ENCODE measurements at places on chromosomes 6 and 20.
A peak's percentile ranks its signal among the peaks of the same experiment; 100 is the strongest.

- DNase-seq, result no peak
These were observed 121.1 kb downstream of the PLEKHG1 start for GRCh38 chr6:150720774-150721233.

- DNase-seq, result no peak
These were observed 224.5 kb downstream of the FOXC1 start for GRCh38 chr6:1834207-1834606.

- no peak for DNase-seq
These were observed 18.7 kb downstream of the IL20RA start for GRCh38 chr6:137025786-137026730.

DNA sequence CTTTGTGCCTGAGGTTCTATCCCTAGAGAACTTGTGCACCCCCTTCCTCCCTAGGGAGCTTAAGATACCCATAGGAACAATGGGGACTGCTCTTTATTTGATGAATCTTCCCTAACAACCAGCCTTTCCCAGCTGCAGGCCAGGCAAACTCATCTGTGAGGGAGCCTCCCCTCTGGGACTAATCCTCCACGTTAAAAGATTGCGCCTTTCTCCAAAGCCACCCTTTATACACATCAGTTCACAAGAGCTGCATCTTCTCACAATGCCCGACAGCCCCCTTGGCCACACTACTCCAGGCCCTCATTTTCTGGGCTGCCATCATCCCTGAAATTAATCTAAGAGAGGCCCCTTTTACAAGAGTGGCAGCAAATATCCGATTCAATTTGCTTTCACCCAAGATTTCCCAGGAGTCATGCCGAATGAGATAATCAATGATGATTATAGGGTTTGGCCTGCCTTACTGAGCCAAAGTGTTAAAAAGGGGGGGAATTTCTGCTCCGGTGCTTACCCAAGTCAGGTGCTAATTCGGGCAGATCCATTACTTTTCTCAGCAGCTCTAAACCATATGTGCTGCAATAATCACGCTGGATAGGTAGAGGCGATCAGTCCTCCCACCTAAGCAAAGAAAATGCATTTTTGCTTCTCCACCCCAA lies 336.5 kb downstream of the KIF16B start:
- DNase-seq, result no peak

- no peak for DNase-seq
These were observed 6.3 kb downstream of the RIMS1 start for GRCh38 chr6:71892641-71893040.

- DNase-seq, result no peak
These were observed 162.7 kb downstream of the GRM4 start for GRCh38 chr6:33983109-33983716.

GRCh38 chr20:24361541-24361940 lies 107.9 kb upstream of the SYNDIG1 start:
- no peak for DNase-seq

- no peak for DNase-seq
These were observed 144.4 kb downstream of the ZDHHC14 start for GRCh38 chr6:157525292-157525889.

GRCh38 chr6:34132486-34133185 lies 13.3 kb downstream of the GRM4 start:
- DNase-seq, result peak; percentile 19

DNA sequence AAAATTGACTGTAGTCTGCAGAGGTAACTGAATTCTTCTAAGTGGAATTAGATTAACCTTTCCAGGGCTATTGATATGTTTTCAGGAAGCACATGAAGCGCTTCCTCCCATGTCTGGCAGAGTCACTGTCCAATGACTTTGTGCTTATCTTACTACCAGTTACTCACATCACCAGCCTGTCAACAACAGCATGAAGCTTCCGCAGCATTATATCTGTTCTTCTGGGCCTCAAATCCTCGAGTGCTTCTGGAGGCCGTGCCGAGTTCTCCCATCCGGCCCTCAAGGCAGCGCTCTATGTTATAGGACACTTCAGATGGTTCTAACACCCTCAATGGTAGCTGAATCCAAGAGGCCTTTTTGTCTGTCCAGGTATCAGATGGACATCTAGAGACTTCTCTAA lies 33.2 kb downstream of the PSMG4 start:
- no peak for DNase-seq

DNA sequence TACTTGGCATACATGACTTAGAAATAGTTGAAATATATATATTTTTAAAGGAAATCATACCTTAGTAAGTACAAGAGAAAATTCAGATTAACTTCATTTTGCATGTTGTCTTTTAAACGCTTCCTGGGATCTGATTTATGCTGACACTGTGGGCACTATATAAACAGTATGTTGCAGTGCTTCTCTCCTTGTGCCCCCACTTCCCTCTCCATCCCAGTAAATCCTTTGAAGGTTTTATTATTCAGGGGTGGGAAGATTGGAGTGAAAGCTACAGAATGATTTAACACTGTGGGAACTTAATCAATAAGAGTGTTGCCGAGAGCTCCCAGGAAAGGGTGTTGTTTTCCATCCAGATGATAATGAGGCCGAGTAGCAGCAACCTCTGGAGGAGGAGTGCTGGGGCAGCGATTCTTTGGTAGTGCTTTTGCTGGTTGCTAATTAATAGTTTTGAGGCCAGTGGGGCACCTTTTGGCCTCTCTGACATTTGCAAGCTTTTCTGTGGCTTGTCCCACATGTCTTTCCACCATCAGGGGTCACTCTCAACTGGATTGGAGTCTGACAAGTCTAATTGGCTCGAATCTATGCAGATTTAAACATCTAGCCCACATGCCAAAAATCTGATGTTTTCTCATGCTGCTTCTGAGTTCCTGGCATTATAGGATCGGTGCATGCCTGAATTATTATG lies 183.0 kb upstream of the MMS22L start:
- DNase-seq, result no peak

GRCh38 chr20:19387251-19387650 lies 174.8 kb downstream of the SLC24A3 start:
- no peak for DNase-seq

- DNase-seq, result no peak
These were observed 2.6 kb downstream of the MAN1A1 start for GRCh38 chr6:119346936-119347335.
